ENCODE measurements at places on chromosomes 11 and 22.

- DNase-seq: no peak
These were observed 157.8 kb upstream of the TRPC6 start for GRCh38 chr11:101741479-101742175.

DNA sequence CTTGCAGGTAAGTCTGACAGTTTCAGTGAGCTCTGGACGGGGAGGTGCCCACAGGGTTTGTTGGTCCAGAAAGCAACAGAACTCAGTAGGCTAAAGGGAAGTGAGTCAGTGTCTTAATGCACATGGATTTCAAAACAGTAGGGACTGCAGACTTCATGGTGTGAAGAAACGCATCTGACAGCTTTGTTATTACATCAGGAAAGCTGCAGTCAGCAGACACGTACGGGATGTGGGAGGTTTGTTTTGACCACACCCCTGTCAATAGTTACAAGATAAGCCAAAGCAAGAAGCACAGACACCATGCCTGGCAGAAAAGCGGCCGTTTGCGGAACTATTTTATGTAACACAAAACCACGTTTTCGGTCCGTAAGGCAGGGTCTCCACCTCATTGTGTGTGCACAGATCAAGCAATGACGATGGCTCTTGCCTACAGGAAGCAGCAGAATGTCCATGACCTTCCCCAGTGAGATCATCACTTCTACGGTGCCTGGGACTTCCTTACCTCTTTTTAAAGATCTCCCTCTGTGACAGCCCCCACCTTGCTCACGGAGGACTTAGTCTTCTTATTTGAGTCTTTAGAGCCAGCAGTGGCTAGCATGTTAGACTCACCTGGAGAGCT, 58.2 kb upstream of the FTH1 start:
- peak; percentile 36 for DNase-seq

DNA sequence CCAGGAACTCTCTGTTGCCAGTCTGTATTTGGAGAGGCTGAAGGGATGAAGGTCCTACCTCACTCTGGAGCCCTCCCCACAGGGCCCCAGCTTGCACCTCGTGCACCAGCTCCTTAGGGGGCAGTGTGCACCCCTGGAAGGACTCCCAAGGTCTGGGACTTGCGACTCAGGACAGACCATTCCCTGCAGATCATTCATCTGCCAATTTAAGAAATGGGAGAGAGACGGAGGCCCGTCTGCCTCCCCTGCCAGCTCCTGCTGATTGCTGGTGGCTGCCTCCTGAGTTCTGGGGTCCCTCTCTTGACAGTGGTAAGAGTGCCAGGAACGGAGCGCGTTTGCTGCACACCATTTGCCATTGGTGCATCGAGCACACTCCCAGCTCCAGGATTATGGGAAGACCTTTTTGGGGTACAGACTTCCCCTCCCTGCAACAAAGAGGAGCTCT, 27.4 kb upstream of the MALAT1 start:
- DNase-seq: no peak

DNA sequence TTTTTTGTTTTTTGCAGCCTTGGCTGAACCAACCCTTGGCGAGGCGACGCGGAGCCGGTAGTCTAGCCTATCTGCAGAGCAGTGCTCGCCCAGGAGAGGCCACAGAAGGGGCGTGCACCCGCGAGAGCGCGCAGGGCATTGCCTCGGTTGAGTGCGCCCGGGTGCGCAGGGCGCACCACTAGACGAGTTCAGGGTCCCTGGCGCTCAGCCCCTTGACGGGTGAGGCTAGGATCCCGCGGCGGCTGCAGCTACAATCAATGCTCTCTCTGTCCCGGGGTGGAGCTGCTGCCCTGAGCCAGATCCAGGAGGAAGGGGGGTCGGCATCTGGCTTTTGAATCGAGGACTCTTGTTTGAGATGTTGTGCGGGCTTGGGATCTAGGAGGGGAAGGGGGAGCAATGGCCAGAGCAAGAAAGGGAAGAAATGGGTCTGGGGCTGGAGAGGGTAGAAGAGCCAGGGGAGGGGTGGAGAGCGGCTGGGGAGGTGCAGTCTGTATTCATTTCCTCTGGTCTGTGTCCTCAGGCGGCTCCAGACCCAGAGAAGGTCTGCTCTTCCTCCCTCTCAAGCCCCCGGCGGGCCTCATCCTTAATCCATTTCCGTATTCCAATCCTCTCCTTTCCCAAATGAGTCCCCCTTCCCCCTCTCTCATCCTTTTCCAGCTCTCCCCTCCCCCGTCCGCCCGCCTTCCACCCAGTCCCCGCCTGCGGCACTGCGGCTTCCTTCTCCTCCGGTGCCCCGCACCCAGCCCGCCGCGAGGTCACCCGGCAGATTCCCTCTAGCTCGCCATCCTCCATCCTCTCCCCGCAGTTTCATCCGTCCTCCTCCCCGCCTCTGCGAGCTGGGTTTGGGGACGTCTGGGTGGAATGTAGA, 797 bp downstream of the THY1 start:
- no peak for DNase-seq

DNA sequence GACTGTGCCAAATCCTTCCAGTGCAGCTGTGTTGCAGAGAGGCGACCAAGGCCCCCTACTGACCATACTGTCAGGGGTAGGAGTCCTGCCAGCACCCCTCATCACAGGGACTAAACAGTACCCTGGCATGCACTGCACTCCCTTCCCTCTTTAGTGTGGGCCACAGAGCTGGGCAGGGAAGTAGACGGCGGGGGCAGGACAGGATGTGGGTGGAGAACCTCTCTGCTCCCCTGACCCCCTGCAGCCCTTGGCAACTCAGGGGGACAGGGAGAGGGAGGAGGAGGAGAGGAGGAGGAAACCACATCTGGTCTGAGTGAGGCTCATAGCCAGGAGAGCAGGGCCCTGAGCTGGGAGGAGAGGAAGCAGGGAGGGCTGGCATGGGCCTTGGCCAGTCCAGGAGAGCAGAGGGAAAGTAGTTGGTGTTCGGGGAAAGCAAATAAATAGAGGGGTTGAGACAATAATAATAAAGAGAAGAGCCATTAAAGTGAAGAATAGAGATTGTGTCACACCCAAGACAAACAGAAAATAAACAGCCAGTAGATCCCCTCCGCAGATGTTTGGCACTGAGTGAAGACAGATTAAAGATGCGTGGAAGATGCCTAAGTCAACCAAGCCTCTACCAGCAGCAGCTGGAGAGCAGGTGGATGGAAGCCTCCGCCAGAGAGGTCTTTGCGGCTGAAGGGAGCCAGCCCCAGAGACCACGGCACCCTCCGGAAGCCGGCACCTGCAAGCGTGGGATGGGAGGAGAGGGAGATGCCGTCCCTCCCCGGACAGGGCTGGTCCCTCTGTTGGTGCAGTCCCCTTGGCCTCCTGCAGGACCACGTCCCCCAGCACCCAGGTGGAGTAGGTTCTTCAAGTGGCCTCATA, 61.5 kb downstream of the RPUSD4 start:
- DNase-seq: no peak

DNA sequence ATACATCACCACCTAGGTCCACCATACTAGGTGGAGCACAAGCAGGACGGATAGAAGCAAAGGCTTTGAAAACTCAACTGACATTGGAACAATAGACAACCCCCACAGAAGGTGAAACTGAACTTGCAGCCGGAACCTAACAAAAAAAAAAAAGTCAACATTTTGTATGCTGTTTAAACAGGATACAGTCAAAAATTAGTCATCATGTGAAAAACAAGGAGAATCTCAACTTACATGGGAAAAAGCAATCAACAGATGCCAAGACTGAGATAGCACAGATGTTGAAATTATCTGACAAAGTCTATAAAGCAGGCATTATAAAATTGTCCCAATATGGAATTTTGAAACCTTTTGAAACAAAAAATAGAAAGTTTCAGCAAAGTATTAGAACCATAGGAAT, 123.8 kb downstream of the RAB38 start:
- DNase-seq: no peak

GRCh38 chr11:100833276-100833675, 146.2 kb downstream of the ARHGAP42 start:
- DNase-seq: no peak

DNA sequence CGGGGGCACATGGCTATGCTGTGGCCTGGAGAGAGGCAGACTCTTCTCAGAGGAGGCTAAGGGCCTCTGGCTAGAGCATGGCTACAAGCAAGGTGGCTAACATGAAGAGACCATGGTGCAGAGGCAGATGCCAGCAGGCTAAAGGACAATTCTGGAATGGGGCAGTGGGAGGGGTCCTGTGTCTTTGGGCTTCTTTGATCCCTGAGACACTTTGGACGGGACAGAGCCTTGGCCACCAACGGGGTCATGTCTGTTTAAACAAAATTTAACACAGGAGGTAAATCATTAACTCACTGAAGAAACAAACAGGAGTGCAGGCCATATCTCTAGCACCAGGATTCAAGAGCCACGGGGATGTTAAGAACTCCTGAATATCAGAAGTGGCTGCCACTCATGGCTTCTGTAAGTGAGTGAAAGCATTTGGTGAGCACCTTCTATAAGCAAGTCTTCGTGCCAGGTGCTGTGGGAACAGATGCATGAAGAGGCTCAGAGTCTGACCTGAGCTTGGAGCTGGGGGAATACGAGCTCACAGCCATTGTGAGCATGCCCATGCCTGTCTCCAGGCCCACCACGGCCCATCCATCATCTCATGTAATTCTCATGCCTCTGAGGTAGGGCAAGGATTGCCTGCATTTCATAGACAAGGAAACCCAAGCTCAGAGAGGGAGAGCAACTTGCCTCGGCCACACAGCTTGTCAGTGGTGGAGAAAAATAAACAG, 18.3 kb upstream of the ZNRF3 start:
- no peak for DNase-seq

DNA sequence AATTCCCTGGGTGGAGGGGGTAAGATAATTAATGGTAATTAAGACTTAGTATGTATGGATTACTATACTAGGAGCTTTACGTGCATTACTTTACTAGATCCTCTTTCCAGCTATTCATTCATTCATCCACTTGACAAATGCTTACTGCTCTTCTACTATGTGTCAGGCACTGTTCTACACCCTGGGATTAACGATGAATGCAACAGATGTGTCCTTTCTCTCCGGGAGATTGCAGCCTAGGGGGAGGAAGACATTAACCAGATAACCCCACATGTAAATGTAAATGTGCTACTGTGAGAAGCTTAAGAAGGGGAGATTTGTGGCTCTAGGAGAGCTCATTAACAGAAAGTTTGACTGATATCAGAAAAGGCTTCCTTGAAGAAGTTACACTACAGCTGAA, 1.7 kb downstream of the ANKK1 start:
- no peak for DNase-seq

DNA sequence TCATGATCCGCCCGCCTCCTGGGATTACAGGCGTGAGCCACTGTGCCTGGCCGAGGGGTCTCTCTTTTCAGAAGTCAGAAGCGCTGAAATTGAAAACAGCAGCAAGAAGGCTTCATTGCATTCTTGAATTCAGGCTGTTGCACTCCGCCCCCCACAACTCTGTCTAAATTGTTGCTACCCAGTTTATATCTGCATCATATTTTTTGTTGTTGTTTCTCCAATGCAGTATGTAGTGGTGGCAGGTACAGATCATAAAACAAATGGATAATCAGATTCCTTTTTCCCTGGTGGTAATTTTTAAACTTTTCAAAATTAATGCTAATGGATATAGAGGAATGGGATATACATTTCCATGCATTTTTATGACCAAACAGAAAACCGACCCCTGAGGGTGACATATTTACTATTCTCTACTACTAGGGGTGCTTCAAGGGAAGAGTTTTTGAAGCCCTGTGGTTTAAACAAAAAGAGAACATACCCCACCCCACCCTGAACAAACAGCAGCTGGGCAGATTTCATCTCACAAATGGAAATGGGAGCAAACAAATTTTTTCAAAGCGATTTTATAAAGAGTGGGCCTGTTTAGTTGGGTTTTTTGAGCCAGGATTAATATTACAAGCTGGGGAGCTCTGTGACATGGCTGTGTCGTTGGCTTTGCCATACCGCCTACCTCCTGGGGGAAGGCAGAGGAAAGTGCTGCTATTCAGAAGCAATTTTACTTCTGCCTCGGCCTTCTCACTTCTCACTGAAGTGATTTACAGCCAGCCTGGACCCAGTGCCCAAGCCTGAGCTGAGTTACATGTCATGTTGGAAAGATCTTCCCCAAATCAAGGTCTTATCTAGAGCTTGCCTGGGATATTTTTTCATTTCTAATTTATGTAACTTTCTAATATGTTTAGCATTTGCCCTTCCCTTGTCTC, 16.0 kb upstream of the TMA7B start:
- DNase-seq: no peak

- DNase-seq: no peak
These were observed 10.2 kb downstream of the BARX2 start for GRCh38 chr11:129385801-129386200.

DNA sequence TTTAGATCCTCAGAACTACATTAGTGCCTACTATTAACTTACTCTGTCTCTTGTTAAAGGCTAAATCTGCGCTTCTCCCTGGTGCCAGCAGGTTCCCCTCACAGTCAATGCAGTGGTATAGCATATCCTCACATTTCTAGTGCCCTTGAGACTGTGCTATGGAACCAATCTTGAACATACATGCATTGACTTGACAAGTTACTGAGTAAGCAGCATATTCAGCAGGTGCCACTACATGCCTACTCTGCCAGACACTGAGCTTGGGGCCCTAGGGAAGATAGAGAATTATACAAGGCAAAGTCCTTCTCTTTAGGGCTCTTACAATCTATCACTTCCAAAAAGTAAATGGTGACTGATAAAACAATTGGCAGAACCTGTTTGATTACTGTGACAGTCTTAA, 3.2 kb downstream of the FUT4 start:
- DNase-seq: no peak

- no peak for DNase-seq
These were observed at the start of gene IGF2 for GRCh38 chr11:2139123-2139521. IGF2 (minus strand) TSS chr11:2139389; CDS start chr11:2135523, 3,866 bp downstream.

DNA sequence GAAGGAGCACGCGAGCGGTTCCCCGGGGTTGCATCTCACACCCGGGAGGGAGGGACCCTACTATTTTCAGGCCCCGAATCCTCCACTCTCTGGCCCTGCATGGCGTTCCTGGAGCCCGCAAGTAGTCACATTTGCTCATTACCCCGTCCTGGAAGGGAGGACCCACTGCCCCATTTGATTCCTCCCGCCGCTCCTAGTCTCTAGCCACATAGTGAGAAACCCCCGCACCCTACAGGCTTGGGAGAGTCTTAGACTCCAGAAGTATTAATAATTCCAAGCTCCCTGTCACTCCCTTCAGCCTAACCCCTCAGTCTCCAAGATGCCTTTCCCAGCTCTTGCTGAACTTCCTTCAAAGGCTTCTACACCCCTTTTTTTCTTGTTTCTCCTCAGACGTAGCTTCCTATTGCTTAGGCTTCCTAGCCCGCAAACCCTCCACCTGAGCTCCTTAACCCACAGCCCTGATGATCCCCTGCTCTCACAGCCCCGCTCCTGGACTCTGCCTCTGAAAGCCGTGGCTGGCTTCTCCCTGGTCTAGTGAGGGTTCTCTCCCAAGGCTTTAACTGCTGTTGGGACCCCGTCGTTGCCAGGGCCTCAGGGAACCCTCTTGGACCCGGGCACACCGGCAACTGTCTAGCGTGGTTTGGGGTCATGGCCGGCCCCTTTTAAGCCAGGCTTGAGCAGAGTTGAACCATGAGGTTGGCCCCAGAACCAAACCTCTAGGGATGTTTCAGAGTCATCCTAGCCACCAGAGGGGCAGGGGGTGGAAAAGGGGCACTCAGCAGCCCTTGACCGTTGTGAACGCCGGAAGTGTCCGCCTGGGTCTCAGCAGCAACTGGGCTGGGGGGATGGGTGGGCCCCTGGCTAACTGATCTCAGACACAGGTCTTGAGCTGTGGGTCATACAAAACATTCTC, 862 bp downstream of the GGA1 start:
- DNase-seq: no peak
